Cerebellum (tissue), 4 donors: ENCODE measurements at places on chromosomes 6 and 20.

DNA sequence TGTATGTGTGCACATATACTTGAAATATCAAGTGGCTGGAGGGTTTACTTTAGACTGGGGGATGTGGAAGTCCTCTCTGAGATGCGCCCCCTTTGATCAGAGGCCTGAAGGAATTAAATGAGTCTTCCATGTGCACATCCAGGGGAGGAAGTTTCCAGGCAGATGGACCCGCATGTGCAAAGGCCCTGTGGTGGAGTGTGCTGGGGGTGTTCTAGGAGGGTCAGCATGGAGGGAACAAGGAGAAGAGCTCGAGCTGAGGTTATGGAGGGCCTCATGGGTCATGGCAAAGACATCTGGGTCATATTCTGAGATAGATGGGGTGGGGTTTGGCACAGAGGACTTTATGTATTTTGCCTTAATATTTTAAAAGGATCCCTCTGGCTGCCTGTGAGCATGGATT lies 17.7 kb upstream of the SULF2 start:
- no peak for DNase-seq

GRCh38 chr6:5093231-5094015 lies 8.3 kb downstream of the PPP1R3G start:
- DNase-seq, result no peak

DNA sequence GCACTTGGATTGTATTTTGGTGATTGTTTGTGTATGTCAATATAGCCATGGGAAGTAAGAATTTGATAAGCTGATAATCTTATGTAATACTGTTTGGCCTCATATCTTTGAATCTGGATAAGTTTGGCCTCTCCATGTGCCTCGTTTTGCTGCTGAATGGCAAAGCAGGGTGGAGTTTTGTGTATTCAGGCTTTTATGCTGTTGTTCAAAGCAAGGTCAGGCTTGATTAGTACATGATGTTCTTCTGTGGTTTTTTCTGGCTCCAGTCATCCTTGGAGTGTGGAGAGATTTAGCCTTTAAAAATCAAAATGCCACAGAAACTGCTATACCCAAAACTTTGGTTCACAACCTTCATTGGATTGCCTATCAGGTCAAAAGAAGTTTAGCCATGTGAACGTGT lies 728.9 kb upstream of the GJE1 start:
- no peak for DNase-seq

- DNase-seq, result no peak
Measured at GRCh38 chr20:13231031-13231752, 10.1 kb downstream of the ISM1 start.

DNA sequence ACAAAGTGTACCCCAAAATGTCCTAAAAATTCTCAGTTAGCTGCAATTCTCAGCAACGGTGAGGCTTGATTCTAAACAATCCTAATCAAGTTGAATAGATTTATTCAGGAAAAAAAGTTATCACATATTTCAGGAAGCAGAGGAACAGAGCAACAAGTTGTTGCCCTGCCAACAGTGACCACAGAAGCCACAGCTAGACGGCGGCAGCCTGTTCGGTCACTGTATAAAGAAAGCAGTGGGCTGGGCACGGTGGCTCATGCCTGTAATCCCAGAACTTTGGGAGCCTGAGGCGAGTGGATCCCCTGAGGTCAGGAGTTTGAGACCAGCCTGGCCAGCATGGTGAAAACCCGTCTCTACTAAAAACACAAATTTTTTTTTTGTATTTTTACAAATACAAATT lies 171.2 kb upstream of the BMP5 start:
- no peak for DNase-seq

GRCh38 chr20:56806952-56807517 lies 177.9 kb downstream of the TFAP2C start:
- DNase-seq, result peak; percentile 44
